ENCODE measurements at places on chromosomes 3 and 15.

GRCh38 chr3:139636511-139636910, 41.3 kb downstream of the NMNAT3 start:
- DNase-seq = no peak

DNA sequence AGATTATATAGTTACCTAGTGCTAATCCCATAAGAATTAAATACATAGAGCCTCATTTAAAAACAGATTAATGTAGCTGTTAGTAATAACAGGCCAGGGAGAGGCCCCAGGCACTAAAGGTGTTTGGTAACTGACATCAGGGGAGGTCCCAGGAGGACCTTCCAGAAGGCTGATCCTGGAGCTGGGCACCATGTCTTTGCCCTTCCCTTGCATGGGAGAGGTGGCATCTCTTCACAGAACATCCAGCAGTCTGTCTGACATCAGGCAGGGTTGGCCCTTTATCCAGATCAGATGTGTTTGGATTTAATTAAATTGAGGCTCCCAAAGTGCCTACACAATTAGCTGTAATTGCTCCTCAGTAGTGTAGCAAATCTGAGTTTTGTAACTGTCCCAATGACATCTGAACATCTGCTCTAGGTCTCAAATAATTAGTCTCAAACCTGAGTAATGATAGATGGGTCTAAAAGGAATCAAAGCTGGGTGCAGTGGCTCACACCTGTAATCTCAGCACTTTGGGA, 53.0 kb downstream of the RLBP1 start:
- DNase-seq = no peak

- DNase-seq = no peak
Observed at GRCh38 chr15:26674467-26674866, 98.4 kb downstream of the GABRB3 start.

- no peak for DNase-seq
Observed at GRCh38 chr15:48880070-48880634, 2.2 kb downstream of the EID1 start.

All from CD4-positive, alpha-beta T cell treated with Interferon alpha-2 for 1 hour (primary cell).